ENCODE measurements at places on chromosomes 3 and 15.

- no peak for DNase-seq
Measured at GRCh38 chr15:98778263-98778959, 130.1 kb downstream of the IGF1R start.

- DNase-seq, result no peak
Measured at GRCh38 chr3:10964537-10965167, 27.9 kb upstream of the SLC6A1 start.

GRCh38 chr15:87219650-87220615 lies 1036.6 kb downstream of the NTRK3 start:
- no peak for DNase-seq

DNA sequence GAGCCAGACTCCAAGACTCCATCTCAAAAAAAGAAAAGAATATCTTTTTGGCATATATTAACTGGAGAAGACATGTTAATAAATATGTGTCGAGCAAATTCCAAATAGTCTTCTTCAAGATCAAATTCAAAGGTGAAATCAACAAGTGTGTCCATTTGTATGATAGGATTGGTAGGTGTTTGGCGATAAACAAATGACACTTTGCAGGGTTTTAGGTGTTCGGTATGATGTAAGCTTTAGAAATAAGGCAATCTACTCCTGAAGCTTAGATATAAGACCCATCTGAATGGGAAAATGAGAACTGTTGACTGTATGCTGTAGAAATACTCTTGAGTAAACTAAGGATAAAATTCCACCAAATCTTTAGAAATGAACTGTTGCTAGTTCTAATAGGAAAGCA lies 75.8 kb upstream of the FNDC3B start:
- no peak for DNase-seq

DNA sequence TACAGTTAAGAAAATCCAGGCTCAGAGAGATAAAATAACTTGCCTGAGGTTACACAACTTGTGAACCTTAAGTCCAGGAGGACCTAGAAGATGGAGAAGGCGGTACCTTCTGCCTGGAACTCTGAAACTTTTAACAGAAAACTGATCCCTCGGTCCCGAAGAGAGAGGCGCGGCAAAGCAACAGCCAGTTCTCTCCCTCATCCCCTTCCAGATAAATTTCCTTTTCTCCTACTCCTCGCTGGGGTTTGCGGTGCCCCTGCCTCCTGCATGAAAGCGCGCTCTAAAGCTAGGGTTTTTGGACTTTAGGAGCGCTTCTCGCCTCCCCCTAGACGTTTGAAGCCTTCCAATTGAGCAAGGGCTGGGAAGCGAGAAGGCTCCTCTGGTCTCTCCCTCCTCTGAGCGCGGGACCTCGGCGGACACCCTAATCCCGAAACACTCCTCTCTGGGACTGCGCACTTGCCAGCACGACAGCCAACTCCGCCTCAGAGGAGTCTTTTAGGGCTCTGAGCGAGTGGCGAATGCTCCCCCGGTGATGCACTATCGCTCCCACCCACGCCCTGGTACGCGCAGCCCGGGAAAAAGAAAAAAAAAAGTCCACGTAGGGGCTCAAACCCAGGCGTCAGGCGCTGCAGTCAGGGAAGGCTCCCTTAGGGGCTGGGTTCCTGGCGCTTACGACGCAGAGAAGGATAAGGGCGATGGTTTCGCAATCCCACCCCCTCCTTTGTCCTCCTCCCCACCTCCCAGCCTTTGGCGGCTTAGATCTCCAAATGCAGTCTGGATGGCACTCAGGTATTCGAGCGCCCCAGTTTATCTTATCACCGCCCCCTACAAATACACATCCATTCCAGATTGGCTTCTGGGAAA lies 7.9 kb upstream of the EOMES start:
- no peak for DNase-seq

DNA sequence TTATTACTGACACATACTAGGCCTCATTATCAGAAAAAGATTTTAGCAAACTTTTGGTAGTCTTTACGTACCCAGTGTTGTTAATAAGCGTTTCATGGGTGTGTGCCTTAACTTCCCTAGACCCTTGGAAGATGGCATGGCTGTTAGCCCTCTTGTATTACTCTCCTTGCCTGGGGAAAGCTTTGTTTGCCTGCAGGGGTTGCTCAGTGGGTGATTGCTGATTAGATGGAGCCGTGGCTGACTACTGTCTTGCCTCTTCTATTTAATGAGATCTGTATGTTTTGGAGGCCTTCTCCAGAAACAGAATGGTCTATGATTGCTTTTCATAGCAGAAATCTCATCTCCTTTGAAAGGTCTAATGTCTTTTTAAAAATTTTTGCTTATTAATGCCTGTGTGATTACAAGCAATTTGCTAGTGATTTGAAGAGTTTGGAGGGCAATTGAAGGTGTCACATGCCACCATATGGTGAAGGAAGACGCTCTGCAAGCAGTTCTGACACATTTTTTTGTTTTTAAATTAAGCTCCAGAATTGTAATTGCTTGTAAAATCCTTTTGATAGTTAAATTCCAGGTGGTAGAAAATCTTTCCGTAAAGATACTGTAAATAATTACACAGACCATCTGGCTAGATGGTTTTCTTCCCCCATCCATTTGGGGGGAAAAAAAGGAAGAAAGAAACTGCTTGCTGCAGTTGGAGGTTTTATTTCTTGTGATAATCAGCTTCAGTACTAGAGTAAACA lies 11.4 kb upstream of the C3orf20 start:
- no peak for DNase-seq

DNA sequence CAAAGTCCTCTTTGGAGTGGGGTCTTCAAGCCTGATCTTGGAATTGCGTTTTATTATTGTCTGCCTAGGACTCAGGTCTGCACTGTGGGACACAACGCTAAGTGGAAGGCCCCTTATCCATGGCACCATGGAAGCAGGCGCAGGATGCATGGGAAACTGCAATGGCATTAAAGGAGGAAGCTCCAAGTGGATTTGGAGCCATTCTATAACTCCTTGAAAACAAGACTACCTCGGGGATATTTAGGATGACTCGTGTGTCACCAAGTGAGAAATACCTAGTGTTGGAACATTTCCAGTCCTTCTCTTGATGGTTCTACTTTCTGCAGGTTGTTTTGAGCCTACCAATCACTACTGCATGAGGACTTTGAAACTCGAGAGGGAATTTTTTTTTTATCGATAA lies 126.6 kb upstream of the ZBED2 start:
- no peak for DNase-seq

- no peak for DNase-seq
Measured at GRCh38 chr3:71121429-71122167, 461.9 kb downstream of the FOXP1 start.

- DNase-seq, result no peak
Measured at GRCh38 chr3:114157321-114157720, 21.5 kb downstream of the DRD3 start.

Data from NCI-H187 treated with DMSO at 0.1 percent for 48 hours (cell line).